ENCODE measurements at places on chromosomes 5 and 9. TPM values are rescaled to one million over a fixed set of nuclear protein-coding genes. Genes with fewer than 3 reads are reported as not detected.
A peak's percentile ranks its signal among the peaks of the same experiment; 100 is the strongest.

DNA sequence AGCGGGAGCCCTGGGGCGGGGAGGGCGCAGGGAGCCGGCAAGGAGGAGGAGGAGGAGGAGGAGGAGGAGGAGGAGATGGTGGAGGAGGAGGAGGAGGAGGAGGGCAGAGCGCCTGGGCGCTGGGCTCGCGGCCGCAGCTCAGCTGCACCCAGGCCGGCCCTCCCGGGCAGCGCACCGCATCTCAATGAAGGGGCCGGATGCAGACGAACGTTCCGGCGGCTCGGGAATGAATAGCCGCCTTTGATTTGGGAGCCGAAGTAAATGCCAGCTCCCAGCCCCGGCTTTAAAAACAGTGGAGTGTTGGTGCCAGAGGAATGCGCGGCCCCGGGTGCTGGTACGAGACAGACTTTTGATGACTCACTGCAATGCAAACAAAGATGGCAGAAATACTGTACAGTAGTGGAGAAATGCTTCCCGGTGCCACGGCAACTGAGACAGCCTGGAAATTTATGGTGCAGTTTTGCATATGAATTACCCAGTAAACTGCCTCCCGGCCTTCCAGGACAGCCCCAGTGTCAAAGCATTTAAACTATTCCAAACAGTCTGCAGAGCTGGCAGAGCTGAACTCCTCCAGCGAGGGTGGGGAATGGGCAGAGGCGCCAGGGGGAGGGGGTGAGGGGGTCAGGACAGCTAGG, 43.1 kb downstream of the NACC2 start:
- peak; percentile 89 for DNase-seq

DNA sequence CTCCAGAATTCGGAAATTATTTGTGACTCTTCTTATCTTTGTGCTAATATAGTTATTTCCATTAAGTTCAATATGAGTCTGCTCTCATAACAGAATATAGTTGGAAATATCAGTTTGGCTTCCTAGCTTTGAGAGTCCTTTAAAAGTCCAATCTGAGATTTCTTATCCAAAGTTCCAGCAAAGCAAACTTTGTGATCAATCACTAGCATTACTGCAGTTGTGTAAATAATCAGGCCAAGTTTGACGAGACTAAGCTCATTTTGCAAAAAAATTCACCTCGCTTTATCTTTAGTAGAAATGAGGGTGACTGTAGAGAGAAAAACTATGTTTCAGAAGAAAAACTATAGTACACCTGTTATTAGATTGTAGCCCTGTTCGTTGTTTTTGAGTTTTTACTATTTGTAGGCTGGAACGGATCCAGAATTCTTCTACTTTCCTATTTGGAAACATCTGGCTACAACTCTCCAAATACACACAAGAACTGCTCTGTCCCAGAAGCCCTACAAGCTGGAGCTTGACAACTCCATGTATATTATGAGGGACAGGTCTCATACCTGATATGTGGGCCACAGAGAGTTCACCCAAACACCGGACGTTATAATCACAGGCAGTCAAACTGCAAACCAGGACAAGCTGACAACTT, 47.8 kb downstream of the RAPGEF1 start:
- no peak for DNase-seq

- no peak for DNase-seq
Observed at GRCh38 chr9:6915635-6916034, 157.9 kb downstream of the KDM4C start.

GRCh38 chr5:129051283-129051682, 43.3 kb upstream of the ISOC1 start:
- no peak for DNase-seq

Gene NR2F1
- 71.5 TPM for total RNA-seq

Data from mesenteric fat pad (tissue), 1 donor.